ENCODE measurements at places on chromosomes 5 and 9. TPM values are rescaled to one million over a fixed set of nuclear protein-coding genes. Genes with fewer than 3 reads are reported as not detected.

PRUNE2 gene
- 0.50 TPM for total RNA-seq

DNA sequence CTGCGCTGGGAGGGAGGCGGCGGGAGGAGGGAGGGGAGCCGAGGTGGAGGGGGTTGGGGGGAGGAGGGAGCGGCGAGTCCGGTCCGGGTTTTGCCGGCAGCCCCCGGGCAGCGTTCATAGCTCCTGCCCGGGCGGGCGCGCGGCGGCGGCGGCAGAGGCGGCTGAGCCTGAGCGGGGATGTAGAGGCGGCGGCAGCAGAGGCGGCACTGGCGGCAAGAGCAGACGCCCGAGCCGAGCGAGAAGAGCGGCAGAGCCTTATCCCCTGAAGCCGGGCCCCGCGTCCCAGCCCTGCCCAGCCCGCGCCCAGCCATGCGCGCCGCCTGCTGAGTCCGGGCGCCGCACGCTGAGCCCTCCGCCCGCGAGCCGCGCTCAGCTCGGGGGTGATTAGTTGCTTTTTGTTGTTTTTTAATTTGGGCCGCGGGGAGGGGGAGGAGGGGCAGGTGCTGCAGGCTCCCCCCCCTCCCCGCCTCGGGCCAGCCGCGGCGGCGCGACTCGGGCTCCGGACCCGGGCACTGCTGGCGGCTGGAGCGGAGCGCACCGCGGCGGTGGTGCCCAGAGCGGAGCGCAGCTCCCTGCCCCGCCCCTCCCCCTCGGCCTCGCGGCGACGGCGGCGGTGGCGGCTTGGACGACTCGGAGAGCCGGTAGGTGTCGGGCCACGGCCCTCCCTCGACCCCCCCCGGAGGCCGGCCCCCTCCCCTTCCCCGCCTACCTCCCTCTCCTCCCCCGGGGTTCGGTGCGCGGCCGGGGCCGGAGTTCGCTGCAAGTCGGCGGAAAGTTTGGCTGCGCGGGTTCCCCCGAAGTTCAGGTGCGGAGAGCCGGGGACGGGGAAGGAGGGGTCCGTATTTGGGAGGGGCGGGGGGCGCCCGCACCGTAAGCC lies at the start of gene CXXC5:
Gene CXXC5 (plus strand): TSS at position 145 of the 877 bp plus-strand sequence. CDS start 32,175 bp downstream, outside the sequence.
- DNase-seq, result peak; percentile 84

- no peak for DNase-seq
Observed at GRCh38 chr5:18068826-18069225, 434.6 kb downstream of the TAF11L14 start.

PCDHGA7 gene
- 0.05 TPM for total RNA-seq

- no peak for DNase-seq
Observed at GRCh38 chr5:179771311-179771895, 22.4 kb upstream of the LTC4S start.

DNA sequence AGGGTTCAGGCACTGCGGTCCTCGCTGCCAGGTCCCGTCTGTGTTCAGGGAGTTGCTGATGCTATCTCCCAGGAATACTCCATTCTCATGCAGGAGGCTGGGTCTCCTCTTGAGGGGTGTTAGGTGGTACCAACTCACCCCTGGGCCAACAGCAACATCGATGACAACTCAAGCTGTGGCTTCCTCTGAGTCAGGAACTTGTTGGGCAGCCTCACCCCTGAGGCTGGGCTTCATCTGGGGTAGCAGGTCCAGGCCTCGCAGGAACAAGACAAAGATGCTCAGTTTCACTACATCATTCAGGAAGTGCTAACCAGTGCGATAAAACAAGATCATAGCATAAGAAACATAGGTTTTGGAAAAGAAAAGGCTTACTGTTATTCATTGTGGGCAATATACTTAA lies 125.9 kb downstream of the SYK start:
- no peak for DNase-seq

DNA sequence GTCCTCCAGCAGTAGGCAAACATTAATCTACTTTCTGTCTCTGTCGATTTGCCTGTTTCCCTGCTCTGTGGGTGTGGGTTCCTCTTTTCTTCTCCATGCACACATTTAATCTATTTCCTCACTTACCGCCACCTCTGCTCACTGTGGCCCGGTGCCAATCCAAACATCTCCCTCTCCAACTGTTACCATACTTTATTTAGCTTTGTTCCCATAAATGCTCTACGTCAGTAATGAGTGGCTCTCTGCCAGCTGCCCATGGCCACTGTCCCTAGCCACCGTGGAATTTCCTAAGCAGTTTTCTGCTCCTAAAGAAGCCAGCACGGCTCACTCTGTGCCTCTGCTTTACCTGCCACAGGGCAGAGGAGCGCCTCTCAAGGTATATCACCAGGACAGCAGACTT lies 19.5 kb upstream of the GOLPH3 start:
- DNase-seq, result no peak

DNA sequence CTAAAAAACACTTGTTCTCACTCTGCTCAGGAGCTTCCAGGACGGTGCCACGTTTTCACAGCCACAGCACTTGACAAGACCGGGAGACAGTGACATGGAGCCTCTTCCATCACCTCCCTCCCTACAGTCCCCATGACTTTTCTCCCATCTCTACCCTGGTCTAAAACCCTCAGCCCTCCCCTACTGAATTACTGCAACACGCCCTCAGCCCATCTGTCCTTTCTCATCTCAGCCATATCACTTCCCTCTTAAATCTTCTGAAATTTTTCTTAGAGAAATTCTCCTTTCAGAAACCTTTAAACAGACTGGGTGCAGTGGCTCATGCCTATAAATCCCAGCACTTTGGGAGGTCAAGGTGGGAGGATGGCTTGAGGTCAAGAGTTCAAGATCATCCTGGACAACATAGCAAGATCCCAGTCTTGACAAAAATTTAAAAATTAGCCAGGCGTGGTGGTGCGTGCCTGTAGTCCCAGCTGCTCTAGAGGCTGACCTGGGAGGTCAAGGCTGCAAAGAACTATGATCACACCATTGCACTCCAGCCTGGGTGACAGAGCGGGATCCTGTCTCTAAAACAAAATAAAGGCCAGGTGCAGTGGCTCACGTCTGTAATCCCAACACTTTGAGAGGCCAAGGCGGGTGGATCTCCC lies 125.8 kb downstream of the MYO10 start:
- no peak for DNase-seq

Measured in activated CD4-positive, alpha-beta T cell treated with anti-CD3 and anti-CD28 coated beads, Interleukin-2, amount 10 ng/mL, durations not matched to agents 24 days and 14 days (primary cell).